Muscle of arm (tissue), 14 donors: ENCODE measurements at places on chromosomes 13 and 19.

DNA sequence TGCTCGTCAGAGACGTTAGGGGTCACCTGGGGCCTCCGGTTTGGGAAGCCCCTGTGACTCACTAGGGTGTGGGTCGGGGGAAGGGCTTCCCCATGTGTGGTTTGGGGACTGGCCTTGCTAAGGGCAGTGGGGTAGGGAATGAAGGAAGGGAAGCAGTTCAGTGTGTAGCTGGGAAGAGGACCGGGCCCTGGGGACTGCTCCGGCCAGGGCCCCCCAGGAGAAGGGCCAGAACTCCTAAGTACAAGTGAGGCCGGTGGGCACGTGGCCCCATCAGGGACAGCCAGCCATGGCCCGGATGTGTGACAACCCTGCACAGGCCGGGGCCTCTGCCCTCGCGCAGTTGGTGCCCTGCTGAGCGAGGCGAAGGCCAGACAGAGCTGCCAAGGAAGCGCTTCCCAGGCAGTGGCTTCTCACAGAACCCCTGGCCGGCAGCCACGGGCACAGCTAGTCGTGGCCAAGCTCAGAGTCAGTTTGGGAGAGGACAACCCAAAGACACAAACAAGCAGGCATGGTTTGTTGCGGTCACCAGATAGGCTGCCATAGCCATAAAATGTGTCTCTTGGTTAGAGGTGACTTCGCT is 25.7 kb downstream of the TEX29 start:
- no peak for DNase-seq

DNA sequence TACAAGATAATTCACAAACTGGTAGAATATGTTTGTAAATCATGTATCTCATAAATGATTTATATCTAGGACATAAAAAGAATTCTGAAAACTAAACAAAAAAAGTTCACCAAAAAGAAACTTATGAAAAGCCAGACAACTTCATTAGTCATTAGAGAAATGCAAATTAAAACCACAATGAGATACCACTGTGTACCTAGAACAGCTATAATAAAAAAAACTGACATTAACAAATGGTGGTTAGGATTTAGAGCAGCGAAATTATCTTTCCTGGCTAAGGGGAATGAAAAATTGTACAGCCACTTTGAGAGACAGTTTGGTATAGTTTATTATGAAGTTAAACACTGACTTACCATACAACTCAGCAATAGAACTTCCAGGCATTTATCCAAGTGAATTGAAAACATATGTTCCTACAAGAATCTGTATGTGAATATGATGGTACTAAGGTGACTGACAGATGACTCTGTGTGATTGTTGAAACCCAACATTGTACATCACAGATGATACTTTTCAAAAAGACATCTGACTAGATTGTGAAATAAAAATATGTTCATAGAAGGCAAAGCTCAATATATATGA is 41.8 kb downstream of the UGGT2 start:
- peak; percentile 19 for DNase-seq

GRCh38 chr19:5149508-5149907 is 180.6 kb downstream of the KDM4B start:
- no peak for DNase-seq

GRCh38 chr19:46635920-46636761 is at the start of gene GNG8:
Gene GNG8 (minus strand): TSS chr19:46636202. CDS start chr19:46634682, 1,520 bp downstream.
- no peak for DNase-seq

DNA sequence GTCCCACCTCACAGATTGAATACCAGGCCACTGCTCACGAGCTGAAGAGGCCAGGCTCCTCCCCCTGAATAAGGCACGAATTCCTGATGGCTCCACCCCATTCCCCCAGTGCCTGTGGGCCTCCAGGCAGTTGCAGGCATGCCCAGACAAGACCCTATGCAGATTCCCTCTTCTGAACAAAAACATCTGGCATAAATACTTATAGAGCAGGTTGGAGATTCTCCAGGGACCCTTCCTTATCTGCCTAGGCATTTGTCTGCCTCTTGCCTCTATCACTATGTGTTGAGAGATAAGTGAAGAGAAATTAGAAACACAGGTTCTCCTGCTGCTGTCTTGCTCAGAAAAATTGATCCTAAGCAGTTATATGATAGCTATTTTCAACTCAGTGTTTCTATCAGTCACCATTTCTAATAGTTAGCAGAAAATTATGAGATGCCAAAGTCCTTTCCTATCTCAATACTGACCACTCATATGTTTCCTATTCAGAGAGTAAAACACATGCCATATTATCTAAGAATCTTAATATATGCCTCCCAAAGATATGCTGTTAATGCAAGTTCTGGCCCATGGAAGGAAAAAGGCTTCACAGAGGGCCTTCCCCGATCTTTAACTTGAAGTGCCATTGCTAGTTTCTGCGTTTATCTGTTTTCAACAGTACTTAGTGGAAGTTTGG is 364.0 kb downstream of the KCTD12 start:
- no peak for DNase-seq

DNA sequence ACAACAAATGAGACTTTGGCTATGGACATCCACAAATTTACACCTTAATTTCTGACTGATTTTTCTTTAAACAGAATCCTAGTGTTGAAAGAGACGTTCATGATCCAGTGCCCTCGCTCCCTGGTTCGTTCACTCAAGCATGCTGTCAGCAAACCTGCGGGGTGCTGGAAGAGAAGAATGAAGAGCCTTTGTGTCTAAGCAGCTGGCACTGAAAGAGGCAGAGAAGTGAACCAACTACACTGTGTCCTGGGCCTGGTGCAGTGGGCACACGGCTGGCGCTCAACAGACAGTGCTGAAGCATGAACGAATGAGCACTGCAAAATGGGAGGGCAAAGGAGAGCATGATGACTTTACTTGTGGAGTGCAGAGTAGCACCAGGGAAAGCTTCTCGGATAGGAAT is 46.8 kb downstream of the MIPEP start:
- DNase-seq, result no peak

DNA sequence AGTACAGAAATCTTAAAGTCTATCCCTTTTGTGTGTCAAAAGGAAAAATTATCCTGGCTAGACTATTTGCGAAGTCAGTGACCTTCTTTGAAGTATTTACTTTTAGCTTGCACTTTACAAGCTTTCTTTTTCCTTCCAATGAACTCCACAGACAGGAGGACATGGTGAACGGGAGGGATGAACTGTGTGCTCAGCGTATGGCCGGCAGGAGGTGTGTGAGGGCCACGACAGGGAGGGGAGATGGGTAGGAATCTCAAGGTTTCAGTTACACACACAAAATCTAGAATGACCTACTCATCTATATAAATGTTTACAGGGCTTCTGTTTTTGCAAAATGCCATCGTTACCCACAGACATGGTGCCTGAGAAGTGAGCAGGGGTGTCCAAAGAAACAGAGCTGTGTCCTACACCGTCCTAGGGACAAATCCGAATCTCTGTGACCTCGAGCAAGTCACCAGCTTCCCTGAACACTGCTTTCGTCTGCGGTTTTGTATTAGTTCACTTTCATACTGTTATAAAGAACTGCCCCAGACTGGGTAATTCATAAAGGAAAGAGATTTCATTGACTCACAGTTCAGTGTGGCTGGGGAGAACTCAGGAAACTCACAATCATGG is 537.2 kb downstream of the LIG4 start:
- DNase-seq, result no peak

DNA sequence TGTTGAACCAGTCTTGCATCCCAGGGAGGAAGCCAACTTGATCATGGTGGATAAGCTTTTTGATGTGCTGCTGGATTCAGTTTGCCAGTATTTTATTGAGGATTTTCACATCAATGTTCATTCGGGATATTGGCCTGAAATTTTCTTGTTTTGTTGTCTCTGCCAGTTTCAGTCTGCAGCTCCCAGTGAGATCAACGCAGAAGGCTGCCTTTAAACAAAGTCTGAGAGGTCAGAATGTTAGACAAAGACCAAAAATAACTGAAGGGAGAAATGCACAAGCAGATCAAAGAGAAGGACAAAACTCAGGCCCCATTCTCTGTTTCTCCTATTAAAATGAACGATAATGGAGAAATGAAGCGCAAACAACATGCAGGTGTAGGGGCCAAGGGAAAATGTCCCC is 170.4 kb downstream of the NHLRC3 start:
- no peak for DNase-seq

DNA sequence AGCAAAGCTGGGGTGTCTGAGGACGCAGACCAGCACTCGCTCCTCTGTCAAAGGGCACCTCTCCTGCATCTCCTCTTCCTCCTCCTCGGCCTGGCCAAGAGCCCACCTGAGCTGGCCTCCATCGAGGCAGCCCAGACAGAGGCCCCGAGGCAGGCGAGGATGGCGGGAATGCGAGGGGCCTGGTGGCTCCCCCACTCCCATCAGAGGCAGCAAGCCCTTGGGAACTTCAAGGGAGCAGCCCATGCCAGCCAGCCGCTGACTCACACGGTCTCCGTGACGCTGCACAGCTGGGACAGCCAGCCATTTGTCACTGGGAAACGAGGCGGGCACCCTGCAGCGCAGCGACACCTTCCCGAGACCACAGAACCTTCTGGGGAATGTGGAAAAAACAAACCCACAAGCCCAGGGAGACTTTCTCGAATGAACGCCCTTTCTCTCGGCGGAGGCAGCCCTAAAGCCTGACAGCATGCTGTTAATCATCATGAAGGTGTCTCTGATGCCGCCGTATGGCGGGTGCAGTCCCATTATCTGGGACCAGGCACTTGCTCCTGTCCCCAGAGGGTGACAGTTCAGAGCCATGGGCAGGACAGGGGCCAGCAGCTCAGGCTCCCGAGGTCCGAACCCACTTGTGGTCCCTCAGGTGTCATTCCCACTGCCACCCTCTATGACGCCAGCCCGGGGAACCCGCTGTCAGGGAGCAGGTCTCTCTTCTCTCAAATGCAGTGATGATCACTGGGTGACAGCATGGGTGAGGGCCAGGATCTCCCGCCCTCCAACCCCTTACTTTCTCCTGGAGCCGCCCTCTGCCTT is 53.0 kb downstream of the PEPD start:
- no peak for DNase-seq

- peak; percentile 94 for DNase-seq
Observed at GRCh38 chr19:44356383-44357111, at the start of gene ZNF112. Gene ZNF112 (minus strand): TSS chr19:44356680. CDS start chr19:44340539, 16,141 bp downstream.

- DNase-seq, result no peak
Observed at GRCh38 chr13:59837101-59837500, 326.6 kb downstream of the DIAPH3 start.
